ENCODE measurements at places on chromosomes 5 and 9.

- no peak for DNase-seq
Measured at GRCh38 chr5:10626473-10627013, 62.7 kb downstream of the ANKRD33B start.

GRCh38 chr9:136644343-136644592 is 18.4 kb upstream of the EGFL7 start:
- no peak for DNase-seq

DNA sequence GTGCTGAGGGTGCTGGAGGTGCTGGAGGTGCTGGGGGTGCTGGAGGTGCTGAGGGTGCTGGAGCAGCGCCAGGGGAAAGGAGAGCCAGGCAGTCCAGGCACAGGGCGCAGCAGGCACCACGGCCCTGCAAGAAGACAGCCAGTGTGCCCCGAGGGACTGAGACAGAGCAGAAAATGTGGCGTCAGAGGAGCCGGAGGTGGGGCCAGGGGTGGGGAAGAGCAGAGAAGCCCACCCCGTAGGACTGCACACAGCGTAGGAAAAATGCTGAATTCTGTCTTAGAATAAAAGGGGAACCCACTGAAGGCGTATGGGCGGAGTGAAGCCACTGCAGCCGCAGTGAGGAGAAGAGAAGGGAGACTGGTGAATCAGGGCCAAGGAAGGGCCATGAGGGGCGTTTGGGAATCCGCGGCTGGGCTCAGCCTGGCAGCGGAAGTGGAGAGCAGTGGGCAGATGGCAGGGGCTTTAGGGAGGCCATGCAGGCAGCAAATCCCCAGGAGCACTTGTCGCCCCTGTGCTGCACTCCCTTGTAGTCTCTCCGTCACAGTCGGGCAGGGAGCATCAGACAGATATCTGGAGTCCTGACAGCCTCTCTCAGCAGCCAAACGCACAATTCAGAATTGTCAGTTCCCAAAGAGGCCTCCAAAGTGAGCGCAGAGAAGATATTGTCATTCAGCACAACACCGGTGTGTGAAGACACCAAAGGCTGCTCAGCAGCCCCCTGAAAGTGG is 35.9 kb upstream of the LECT2 start:
- DNase-seq: no peak

- no peak for DNase-seq
Measured at GRCh38 chr5:62938927-62939326, 360.3 kb downstream of the LRRC70 start.

GRCh38 chr5:133679534-133679933 is 67.2 kb upstream of the FSTL4 start:
- DNase-seq: no peak

- DNase-seq: no peak
Measured at GRCh38 chr9:126688617-126689016, 74.9 kb downstream of the LMX1B start.

DNA sequence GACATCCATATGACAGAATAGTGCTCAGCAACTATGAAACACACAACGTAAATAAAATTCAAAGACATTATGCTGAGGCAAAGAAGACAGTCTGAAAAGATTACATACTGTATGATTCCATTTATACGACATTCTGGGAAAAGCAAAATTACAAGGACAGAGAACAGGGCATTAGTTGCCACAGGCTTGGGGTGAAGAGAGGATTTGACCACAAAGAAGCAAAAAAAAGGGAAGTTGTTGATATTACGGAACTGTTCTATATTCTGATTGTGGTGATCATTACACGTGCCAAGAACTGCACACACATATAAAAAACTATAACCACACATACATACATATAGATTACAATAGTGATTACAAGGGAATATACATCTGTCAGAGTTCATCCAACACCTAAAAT is 24.1 kb downstream of the CDK5RAP2 start:
- DNase-seq: no peak

Measured in stimulated activated CD8-positive, alpha-beta memory T cell treated with anti-CD3 and anti-CD28 coated beads, Interleukin-4, amount 100 ng/mL, for 4 hours (primary cell).